Suppressor macrophage (primary cell): ENCODE measurements at places on chromosomes 7 and 10.

DNA sequence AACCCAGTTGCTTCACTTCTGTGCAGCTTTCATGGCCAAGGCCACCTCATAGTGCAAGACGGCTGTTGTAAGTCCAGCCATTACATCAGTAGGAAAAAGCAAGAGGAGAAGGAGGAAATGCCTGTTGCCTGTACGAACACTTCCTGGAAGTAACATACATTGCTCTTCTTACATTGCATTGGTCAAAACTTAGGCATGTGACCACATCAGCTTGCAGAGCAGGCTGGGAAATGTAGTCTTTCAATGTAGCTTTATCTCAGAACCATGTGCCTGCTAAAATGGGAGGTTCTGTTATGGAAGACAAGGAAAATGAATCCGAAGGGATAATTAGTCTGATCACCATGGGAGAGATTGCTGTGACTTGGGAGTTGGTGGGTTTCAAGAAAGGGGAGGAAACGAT lies 4.3 kb downstream of the SLC29A3 start:
- DNase-seq, result peak; percentile 75

- DNase-seq, result no peak
These were observed 86.4 kb downstream of the PRPF18 start for GRCh38 chr10:13673156-13673555.

GRCh38 chr10:74289951-74290350 lies 138.9 kb downstream of the ADK start:
- DNase-seq, result no peak

- DNase-seq, result no peak
These were observed 24.3 kb downstream of the CAPZA2 start for GRCh38 chr7:116886543-116887156.

DNA sequence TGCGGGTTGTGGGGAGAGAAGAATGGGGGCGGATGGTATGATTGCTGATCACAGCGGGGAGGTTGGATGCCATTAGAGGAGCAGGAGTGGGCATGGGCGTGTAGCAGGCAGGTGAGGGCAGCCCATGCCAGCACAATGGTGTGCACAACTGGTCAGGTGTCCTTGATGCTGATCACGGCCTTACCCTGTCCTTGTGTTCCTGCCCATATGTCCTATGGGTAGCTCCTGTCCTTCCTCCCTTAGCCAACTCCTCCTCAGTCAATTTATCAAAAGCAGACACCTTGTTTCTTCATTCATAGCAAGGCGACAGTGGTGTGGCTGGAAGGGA lies 30.7 kb downstream of the WDR86 start:
- no peak for DNase-seq
